ENCODE measurements at places on chromosomes 5 and 9.

DNA sequence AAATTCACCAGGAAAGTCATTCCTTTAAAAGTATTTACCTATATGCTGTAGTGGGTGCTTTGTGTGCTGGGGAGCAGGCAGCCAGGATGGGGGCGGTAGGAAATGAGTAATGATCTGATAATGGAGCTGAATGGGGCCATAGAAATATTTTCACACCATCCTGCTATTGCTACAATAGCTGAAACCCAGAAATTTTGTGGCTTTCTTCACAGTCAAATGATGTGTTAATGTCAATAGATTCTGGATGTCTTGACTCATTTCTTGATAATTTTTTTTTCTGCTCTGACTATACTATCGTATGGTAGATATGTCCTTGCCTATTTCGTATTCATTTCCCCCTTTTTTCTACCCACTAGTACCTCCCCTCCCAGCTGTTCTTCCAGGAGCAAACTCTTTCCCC, 59.5 kb downstream of the RORB start:
- DNase-seq = no peak

GRCh38 chr9:120393386-120394057, 186.4 kb downstream of the CDK5RAP2 start:
- no peak for DNase-seq

GRCh38 chr5:172541099-172541772, 86.9 kb upstream of the SH3PXD2B start:
- no peak for DNase-seq

- no peak for DNase-seq
Measured at GRCh38 chr5:178649580-178649979, 22.7 kb upstream of the CLK4 start.

DNA sequence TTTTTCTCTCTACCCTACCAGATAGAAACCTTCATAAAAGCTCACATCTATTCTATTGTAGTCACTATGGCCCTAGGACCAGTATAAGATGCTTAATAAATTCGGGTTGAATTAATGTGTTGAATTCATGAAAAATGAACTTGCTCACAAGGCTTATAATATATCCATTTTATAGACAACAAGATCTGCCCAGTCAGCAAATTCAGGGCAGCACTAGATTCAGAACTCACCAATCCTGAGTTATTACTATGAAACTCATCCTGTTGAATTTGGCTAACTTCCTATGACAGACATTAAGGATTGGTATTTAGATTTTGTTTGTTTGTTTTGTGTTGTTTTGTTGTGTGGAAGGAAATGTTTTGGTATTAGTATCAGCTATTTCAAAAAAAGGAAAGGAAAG, 143.6 kb upstream of the CCNG1 start:
- DNase-seq = no peak

DNA sequence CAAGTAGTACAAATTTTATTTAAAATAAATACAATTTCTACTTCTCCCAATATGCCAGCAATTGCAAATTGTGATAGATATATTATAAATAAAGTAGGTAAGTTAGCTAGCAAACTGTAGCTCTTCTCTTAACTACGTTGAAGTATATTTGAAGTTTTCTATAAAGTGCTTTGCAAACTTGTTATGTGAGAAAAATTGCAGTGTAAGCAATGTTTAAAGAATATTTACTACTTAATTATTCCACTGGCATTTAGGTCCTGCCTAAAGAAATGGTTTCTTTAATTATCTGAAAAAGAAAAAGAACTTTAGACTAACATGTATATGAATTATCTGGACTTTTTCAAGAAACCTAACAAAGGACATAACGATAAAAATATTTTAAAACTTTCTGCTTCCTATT, 1350.0 kb upstream of the CDH9 start:
- no peak for DNase-seq

GRCh38 chr5:2626572-2626971, 124.9 kb downstream of the IRX2 start:
- no peak for DNase-seq

- no peak for DNase-seq
Measured at GRCh38 chr5:105735704-105736103, 1935.0 kb downstream of the EFNA5 start.

DNA sequence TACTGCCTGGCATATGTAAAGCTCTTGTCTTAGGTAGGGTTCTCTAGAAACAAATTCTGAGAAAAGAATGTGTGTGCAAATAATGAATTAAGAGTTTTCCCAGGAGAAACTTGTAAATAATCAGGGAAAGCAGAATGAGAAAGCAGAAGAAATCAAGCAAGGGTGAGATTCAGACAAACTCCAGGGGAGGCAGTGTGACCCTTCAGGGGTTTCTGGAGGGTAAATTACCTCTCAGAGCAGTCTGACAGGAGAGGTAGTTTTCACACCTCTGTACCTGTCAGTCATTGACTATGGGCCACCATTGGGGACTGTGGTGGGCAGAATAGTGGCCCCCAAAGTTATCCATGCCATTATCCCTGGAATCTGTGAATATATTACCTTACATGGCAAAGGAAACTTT, 124.6 kb downstream of the KCTD16 start:
- DNase-seq = no peak

Data from stimulated activated CD4-positive, alpha-beta T cell treated with anti-CD3 and anti-CD28 coated beads, Interleukin-4, amount 100 ng/mL, for 1 hour (primary cell).